ENCODE measurements at places on chromosomes 3 and 15. TPM values are rescaled to one million over a fixed set of nuclear protein-coding genes. Genes with fewer than 3 reads are reported as not detected.

The ANKUB1 gene
- not detected for total RNA-seq

The ATP13A4 gene
- total RNA-seq, result 0.74 TPM

DNA sequence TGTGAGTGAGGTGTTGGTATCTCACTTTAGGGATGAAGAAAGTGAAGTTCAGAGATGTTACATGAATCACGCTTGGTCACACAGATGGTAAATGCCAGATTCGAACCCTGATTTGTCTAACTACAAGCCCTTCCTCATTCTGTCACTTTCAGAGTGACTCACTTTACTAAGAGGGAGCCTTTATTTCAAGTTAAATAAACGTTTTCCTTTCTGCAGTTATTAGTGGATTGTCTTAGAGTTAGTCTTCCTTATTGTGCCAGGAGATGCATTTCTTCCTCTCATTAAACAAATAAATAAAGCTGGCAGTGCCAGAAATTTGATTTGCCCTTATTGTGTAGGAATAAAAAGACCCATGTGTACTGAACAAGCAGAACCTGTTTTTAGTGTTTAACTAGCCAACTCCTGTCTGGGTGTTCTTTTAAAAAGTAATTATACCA, 162.5 kb downstream of the AKAP13 start:
- H3K4me3 ChIP-seq, result no peak overlapping the region
- H3K4me1 ChIP-seq, result peaks cover 78% of the 10 kb centered on the region
- DNase-seq, result no peak
- peaks cover 33% of the 10 kb centered on the region for H3K36me3 ChIP-seq

GRCh38 chr3:16024548-16024947, 149.9 kb upstream of the GALNT15 start:
- no peak overlapping the region for H3K27ac ChIP-seq
- peaks cover 7% of the 10 kb centered on the region for H3K27me3 ChIP-seq
- no peak for DNase-seq

- H3K27ac ChIP-seq, result no peak overlapping the region
- no peaks in the 10 kb centered on the region for H3K4me1 ChIP-seq
- peaks cover 61% of the 10 kb centered on the region for H3K36me3 ChIP-seq
- no peak overlapping the region for H3K4me3 ChIP-seq
- no peak for DNase-seq
These were observed 26.7 kb downstream of the SNX1 start for GRCh38 chr15:64122444-64122843.

DNA sequence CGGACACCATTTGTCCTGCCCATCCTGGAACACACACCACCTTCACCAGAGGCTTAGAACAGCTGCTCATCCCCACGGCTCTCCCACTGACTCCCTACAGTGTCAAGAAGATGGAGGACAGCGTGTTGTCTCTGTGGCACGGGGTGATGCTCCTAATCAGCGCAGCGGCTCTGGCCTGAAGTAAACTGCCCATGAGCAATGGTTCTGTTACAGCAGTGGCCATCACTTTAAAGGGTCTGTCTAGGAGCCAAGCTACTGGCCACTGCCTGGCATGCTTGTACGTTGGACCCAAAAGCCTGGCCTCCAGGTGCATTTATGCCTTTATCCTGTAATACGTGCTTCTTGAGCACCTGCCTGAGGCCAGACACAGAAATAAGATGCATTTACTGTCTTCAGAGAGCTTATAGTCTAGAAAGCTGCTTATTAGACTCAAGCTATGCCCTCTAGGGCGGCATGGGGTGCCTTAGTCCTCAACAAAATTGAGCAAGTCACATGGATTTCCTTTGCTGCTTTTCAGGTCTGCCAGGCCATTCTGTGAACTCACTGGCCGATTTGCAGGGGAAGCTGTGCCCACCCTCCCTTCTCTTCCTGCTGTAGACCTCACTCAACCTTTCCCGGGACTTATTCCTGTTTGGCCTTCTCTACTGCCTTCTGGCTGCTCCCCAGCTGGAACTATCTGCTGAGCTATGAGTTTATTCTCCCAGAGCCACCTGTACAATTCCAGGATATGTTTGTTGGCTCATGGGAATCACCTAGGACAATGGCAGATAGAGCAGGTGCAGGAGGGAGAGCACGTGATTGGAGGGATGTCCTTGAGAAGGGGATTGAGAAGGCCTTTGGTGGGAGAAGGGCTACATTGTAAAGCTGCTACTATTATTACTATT, 51.9 kb downstream of the STARD5 start:
- no peak for DNase-seq
- H3K4me1 ChIP-seq, result peaks cover 26% of the 10 kb centered on the region
- peaks cover 8% of the 10 kb centered on the region for H3K36me3 ChIP-seq
- no peaks in the 10 kb centered on the region for H3K27me3 ChIP-seq
- no peak overlapping the region for H3K4me3 ChIP-seq

GRCh38 chr15:87761736-87762509, 494.6 kb downstream of the NTRK3 start:
- H3K27me3 ChIP-seq, result no peaks in the 10 kb centered on the region
- peaks cover 6% of the 10 kb centered on the region for H3K4me1 ChIP-seq
- H3K36me3 ChIP-seq, result no peaks in the 10 kb centered on the region
- H3K27ac ChIP-seq, result no peak overlapping the region

GRCh38 chr15:99707473-99708270, 25.6 kb downstream of the LYSMD4 start:
- no peaks in the 10 kb centered on the region for H3K27me3 ChIP-seq
- H3K36me3 ChIP-seq, result peaks cover 34% of the 10 kb centered on the region
- DNase-seq, result no peak
- peaks cover 40% of the 10 kb centered on the region for H3K4me1 ChIP-seq
- peak overlapping the region; percentile 59 for H3K4me3 ChIP-seq

The SAMD7 gene
- not detected for total RNA-seq

GRCh38 chr15:31265090-31265870, 61.4 kb upstream of the KLF13 start:
- peak; percentile 8 for DNase-seq
- H3K4me3 ChIP-seq, result no peak overlapping the region
- H3K27me3 ChIP-seq, result no peaks in the 10 kb centered on the region
- H3K27ac ChIP-seq, result peak overlapping the region; percentile 40
- peaks cover 74% of the 10 kb centered on the region for H3K4me1 ChIP-seq

The TUSC7 gene
- total RNA-seq, result not detected

The GOLGA8T gene
- total RNA-seq, result not detected

- H3K4me1 ChIP-seq, result peaks cover 3% of the 10 kb centered on the region
- no peaks in the 10 kb centered on the region for H3K27me3 ChIP-seq
- H3K4me3 ChIP-seq, result no peak overlapping the region
- DNase-seq, result no peak
These were observed 68.0 kb downstream of the TFG start for GRCh38 chr3:100777271-100777670.

The SCAANT1 gene
- total RNA-seq, result not detected

Measured in activated T-helper 2 cell treated with anti-CD3 and anti-CD28 coated beads, Interferon-gamma antibody, Interleukin-2, Interleukin-4, amounts not matched to agents 10 μg/mL and 5 μg/mL and 100 μg/mL, durations not matched to agents 14 hours and 24 hours and 36 hours (primary cell).